B cell (primary cell): ENCODE measurements at places on chromosomes 3 and 15. TPM values are rescaled to one million over a fixed set of nuclear protein-coding genes. Genes with fewer than 3 reads are reported as not detected.
A peak's percentile ranks its signal among the peaks of the same experiment; 100 is the strongest.

DNA sequence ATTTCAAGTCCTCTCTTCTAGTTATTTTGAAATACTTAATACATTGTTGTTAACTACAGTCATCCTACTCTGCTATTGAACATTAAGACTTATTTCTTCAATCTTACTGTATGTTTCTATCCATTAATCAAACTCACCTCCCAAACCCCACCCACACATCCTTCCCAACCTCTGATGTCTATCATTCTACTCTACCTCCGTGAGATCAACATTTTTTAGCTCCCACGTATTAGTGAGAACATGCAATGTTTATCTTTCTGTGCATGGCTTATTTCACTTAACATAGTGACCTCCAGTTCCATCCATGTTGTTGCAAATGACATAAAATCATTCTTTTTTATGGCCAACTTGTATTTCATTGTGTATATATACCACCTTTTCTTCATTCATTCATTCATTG, 236.6 kb upstream of the CTNNB1 start:
- H3K4me1 ChIP-seq: no peaks in the 10 kb centered on the region
- no peaks in the 10 kb centered on the region for H3K36me3 ChIP-seq
- H3K27me3 ChIP-seq: no peaks in the 10 kb centered on the region
- no peak overlapping the region for H3K27ac ChIP-seq

DNA sequence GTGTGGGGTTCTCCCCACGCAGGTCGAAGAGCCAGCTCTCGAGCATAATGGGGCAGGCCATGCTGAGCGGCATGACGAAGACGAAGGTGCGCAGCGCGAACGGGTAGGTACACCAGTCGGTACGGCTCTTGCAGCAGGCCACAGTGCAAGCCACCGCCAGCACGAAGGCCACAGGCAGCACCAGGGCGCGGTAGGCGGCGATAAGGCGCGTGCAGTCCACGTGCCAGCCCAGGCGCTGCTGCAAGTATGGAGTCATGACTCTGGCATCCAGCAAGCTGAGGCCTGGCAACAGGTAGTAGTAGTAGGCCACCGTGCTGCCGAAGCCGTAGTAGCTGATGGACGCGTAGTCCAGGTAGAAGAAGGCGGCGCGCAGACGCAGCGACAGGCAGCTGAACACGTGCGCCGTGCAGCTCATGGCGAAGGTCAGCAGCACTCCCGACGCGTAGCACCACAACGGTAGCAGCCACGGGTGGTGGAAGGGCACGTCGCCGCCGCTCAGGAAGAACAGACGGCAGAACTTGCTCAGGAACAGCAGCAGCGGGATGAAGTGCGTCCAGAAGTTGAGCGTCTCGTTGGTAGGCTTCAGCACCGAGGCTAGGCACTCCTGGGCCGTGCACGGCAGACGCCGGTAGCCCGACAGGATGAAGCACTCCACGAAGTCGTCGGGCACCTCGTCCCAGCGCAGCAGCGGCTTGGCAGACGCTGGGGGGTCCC, 797 bp downstream of the PAQR9 start:
- H3K27me3 ChIP-seq: peaks cover 30% of the 10 kb centered on the region
- no peak overlapping the region for H3K27ac ChIP-seq
- peak overlapping the region; percentile 20 for H3K4me3 ChIP-seq
- peaks cover 8% of the 10 kb centered on the region for H3K4me1 ChIP-seq
- peak; percentile 10 for DNase-seq
- H3K36me3 ChIP-seq: no peaks in the 10 kb centered on the region

DNA sequence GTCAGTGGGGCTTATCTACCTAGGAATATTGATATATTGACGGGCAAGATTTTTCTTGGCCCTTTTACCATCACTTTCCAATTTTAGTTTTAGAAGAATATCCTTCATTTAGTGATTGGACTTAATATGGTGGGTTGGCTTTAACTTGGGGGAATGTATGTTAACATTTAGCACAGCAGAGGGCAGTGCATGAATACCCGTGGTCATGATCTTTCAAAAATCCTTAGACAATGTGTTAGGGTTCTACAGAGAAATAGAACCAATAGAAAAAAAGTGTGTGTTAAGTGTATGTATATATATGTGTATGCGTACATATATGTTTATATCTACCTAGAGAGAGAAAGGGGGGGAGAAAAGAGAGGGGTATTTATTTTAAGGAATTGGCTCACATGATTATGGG, 36.9 kb downstream of the GPR171 start:
- no peaks in the 10 kb centered on the region for H3K27me3 ChIP-seq
- no peak overlapping the region for H3K4me3 ChIP-seq
- H3K27ac ChIP-seq: no peak overlapping the region
- H3K4me1 ChIP-seq: peaks cover 30% of the 10 kb centered on the region
- no peaks in the 10 kb centered on the region for H3K36me3 ChIP-seq

The CPNE9 gene
- total RNA-seq: 0.37 and 1.2 TPM in 2 replicates

- no peaks in the 10 kb centered on the region for H3K27me3 ChIP-seq
- H3K27ac ChIP-seq: no peak overlapping the region
- no peaks in the 10 kb centered on the region for H3K36me3 ChIP-seq
- H3K4me3 ChIP-seq: no peak overlapping the region
Observed at GRCh38 chr15:41629463-41629862, 30.7 kb upstream of the MGA start.
